ENCODE measurements at places on chromosomes 12 and 14. TPM values are rescaled to one million over a fixed set of nuclear protein-coding genes. Genes with fewer than 3 reads are reported as not detected.

GRCh38 chr12:64534672-64535199, 75.6 kb upstream of the RASSF3 start:
- no peak for DNase-seq
- peaks cover 3% of the 10 kb centered on the region for H3K4me1 ChIP-seq

- no peak overlapping the region for H3K27ac ChIP-seq
- no peak for DNase-seq
- H3K36me3 ChIP-seq, result no peaks in the 10 kb centered on the region
Observed at GRCh38 chr12:94677778-94678177, 27.4 kb upstream of the TMCC3 start.

GRCh38 chr14:58817846-58818245, 180.1 kb downstream of the DACT1 start:
- no peaks in the 10 kb centered on the region for H3K4me1 ChIP-seq
- peaks cover 2% of the 10 kb centered on the region for H3K27me3 ChIP-seq
- H3K36me3 ChIP-seq, result no peaks in the 10 kb centered on the region
- H3K27ac ChIP-seq, result no peak overlapping the region
- DNase-seq, result no peak

GRCh38 chr12:61853945-61854344, 406.3 kb upstream of the USP15 start:
- H3K36me3 ChIP-seq, result no peaks in the 10 kb centered on the region
- no peaks in the 10 kb centered on the region for H3K4me1 ChIP-seq
- H3K27ac ChIP-seq, result no peak overlapping the region
- no peak overlapping the region for H3K4me3 ChIP-seq

The PIANP gene
- not detected for total RNA-seq

The CELA1 gene
- total RNA-seq, result not detected

Data from activated CD8-positive, alpha-beta memory T cell treated with anti-CD3 and anti-CD28 coated beads, Interleukin-2, amount 10 ng/mL, durations not matched to agents 7 days and 5 days (primary cell).